Stimulated activated CD4-positive, alpha-beta T cell treated with anti-CD3 and anti-CD28 coated beads, Interleukin-15, amount 100 ng/mL, for 1 hour (primary cell): ENCODE measurements at places on chromosomes 1 and 21.

GRCh38 chr1:174724219-174724618 is 275.5 kb upstream of the CACYBP start:
- DNase-seq = no peak

DNA sequence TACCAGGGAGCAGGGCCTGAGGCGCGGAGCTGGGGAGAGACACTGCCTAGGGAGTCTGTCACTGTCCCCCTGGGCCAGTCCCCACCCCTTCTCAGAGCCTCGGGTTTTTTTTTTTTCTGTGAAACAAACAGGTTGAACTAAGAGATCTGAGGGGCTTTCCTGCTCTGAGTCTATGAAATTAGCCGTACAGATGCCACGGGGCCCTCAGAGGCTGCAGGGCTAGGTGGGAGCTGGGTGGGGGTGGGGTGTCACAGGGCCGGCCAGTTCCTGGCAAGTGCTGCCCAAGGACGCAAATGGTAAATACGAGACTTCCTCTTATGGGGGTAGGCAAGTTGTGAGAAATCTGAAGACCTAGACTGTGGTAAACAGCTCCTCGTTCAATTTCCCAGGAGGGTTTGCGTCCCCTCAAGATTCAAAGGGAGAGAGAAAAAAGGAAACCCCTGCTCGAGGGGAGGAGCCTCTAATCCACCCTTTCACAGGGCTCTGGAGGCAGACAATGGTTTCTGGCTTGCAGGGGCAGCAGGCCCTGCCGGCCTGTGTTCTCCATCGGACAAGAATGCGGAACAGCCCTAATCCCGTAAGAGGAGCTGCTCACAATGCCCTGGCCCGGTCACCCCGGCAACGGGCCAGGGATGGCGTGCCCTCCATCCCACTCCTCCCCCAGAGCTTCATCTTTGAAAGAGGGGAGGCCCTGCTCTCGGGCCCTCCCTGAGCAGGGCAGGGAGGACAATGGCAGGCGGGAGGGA is 7.8 kb downstream of the NUAK2 start:
- no peak for DNase-seq

DNA sequence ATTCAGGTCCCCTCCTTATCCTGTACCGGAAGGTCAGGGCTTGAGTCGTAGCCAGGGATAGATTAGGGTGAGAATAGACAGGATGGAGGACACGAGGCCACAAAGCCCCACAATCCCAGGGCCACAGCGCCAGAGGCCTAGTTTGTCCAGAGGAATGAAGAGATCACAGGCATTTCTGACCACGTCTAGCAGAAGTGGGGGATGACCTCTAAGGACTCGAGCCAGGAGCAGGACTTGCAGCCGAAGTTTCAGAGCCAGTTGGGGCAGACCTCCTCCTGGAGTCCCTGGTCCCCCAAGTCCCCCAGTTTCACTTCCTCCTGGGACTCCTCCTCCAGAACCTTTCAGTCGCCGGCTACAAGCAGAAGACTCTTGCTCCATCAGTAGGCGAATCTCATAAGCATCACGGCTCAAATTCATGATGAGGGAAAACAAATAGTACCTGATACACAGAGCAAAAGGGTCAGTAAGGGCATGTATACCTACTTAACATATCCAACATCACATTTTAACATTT is 2.3 kb upstream of the ITGA10 start:
- no peak for DNase-seq

DNA sequence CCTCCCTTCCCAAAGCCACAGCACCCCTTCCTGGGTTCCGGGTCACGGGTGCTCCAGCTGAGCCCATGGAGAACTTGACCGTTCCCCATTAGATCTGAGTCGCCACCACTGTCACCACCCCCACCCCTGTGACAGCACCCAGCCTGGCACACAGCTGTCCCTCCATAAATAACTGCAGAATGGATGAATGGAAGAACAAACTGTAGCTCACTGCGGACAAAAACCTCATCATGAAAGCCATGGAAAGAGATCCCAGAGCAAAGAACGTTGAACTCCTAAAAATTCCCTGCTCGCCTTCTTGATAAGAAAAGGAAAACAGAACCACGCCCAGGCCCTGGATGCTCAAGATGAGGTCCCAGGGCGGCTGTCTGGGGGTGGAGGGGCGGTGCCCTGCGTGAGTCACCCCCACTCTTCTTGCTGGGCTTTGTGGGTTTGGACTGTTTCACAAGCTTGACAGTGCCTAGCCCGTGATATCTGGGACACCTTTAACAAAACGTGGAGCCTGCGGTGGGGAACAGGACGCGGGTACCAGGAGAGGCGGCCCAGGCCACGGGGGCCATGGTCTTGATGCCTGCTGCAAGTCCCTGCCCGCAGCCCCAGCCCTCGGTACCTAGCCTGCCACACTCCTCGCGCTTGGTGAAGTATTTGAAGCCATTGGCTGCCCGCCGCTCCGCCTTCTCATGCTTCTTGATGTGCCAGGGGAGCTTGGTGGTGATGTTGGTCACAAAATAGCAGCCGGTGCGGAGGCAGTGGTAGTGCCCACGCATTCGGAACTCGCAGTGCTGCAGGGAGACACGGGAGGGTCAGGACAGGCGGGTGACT is 151.9 kb downstream of the CASZ1 start:
- DNase-seq = no peak

DNA sequence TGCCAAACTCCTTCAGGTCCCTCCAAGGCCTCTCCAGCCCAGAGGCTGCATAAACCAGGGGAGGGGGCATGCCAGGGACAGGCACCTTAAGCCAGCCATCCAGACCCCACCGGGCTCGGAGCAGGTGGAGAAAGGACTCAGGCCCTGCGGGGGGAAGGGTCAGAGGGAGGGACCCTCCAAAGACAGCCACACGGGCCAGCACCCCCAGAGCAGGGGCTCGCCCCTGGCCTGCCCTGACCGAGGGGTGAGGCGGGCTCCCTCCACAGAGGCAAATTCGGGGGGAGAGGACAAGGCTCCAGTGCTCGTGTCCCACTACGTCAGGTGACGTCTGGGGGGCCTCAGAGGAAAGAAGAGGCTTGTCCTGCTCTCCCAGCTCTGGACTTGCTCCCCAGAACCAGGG is 8.2 kb downstream of the MEGF6 start:
- DNase-seq = no peak

DNA sequence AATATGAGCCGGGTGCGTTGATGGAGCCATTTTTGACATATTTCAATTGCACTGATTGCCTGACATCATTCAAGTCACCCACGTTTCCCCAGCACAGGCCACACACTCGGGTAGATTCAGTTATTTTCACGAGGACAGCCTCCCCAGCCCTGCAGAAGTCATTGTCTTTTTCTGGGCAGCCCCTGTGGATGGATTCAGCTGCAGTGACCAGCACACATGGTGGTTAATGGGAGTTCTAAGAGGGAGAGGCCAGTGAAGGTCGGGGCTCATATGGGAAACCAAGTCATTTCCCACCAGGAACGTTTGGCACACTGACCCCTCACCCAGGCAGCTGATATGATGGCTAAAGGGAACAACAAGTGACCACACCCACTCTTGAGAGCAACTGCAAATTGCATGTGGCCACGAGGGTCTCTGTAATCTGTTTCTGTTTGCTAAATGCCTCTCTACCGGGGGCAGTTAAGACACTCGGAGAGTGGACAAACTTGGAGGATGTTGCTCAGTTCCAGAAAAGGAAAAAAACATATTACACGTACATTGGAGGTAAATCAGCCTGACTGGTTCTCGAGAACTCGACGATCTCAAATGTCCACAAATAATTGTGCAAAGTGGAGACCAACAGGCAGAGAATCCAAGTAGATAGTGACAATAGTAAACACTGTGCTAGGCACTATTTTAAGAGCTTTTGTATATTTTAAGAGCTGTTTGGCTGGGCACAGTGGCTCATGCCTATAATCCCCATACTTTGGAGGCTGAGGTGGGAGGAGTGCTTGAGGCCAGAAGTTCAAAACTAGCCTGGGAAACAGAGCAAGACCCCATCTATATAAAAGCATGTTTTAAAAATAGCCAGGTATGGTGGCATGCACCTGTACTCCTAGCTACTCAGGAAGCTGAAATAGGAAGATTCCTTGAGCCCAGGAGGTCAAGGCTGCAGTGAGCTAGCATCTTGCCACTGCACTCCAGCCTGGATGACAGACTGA is 167.2 kb upstream of the IRF2BP2 start:
- DNase-seq = no peak

GRCh38 chr1:34597877-34598514 is 156.9 kb upstream of the GJB5 start:
- peak; percentile 18 for DNase-seq

DNA sequence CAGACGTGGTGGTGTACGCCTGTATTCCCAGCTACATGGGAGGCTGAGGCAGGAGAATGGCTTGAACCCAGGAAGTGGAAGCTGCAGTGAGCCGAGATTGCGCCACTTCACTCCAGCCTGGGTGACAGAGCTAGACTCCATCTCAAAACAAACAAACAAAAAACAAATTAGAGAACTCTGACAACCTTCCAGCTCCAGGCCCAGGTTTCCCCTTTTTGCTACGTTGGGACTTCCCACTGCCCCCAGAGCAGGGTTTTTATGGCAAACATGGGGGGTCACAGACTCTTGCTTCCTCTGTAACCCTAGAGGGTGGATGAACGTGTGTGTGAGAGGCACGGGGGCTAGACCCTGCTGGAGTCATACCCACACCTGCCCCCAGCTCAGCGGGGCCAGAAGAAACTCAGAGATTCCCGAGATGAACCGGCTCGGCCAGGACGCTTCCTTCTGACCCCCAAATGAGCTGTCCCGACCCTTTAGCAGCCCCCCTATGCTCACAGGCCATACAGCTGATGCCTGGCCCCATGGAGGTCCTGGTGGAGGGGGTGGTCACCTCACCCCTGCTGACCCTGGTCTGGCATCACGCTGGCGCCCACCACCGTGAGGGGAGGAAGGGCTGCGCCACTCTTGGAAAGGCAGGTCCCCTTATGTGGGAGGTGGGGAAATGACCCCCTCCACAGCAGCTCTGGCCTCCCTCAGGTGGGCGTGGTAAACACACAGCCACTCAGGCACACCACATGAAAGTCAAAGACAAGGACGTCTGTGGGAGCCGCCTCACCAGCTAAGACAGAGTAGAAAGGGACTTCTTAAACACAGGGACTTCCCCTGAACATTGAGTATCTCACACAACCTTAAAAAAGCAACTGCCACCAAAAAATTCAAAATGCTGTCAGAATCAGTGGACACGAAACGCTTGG is 7.1 kb downstream of the GPR157 start:
- DNase-seq = no peak

DNA sequence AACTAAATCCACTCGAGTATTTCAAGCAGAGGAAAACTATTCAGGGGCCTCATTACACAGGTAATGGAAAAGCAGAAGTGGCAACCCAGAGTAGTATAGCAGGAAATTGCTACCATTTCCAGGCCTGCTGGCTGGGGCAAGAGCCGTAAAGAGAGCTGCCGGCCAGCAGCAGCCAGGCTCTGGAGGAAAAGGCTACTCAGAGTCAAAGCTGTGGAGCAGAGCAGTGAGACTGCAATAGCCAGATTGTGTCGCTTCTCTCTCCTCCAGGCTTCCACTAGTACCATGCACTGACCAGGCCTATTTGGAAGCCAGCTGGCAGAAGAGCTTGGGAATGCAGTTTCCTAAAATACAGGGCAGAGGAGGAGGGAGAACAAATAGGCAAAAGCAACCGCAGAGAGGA is 155.5 kb downstream of the OMA1 start:
- no peak for DNase-seq
